ENCODE measurements at places on chromosomes 12 and 14.

- DNase-seq: peak; percentile 26
Observed at GRCh38 chr12:4356041-4356327, 23.5 kb downstream of the FGF23 start.

DNA sequence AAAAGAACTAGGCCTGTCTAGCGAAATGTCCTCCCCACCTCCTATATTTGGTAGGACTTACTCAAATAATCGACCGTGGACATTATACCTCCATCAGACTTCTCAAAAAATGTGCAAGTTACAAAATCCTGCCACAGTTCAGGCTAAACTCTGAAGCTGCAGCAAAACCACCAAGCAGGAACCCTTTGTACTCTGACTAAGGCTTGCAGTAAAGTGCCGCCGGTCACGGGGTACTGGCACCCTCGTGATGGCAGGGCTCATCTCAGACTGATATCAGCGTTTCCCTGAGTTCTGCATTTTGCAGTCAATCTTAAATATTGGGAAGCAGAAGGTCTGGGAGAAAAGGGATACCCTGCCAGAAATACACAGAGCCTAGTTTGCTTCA lies 17.1 kb downstream of the SLC11A2 start:
- no peak for DNase-seq

DNA sequence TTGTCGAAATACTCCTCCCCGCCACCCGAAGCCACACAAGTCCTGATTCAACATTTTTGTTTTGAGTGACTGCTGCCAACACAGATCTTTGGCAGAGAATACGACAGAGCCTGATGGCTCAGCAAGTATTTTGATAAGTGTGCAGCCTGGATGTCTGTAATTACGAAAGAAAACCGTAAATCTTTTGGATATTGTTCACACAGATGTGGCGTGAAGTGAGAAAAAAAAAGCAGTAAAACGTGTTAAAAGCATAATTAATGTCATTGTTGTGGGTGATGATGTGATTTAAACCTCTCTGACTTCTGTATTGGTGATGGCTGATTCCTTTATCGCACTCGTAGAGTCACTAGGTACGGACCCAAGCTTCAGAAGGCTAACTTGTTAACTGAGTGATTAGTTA lies 98.7 kb downstream of the PHETA1 start:
- DNase-seq: no peak

DNA sequence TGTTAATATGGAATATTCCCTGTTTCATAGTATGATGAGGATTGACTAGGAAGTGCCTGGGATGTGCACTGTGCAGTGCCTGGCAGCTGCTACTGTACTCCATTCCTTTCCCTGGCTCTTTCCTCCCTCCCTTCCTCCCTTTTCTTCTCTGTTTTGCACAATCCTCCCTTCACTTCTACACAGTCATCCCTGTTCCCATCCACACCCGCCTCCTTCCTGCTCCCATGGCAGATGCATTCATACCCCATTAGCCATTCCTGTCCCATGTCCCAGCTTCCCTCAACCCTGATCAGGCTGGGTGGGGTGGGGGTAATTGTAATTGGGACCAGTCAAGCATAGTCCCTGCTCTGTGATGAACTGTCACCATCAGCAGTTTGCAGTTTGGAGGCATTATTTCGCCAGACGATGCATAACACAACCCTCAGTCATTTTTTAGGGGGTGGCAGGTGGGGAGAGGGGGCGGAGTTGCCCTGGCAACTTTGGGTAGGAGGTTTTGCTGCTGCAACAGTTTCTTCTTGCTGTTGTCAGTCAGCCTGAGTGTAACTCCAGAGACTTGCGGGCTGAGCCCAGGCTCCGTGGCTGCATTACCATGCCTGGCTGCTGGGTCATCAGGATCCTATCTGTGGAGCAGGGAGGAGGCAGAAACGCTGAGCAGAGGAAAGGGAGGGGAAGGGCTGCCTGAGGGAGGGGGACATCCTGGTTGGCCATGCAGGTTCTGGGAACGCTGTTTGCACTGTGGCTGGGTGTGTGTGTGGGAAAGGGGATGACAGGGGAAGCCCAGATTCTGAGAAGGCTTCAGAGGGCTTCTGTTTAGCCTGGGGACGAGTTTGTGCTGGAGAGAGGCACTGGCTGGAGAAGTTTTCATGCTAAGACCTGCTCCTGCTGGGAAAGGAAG lies 4.1 kb upstream of the KRT84 start:
- DNase-seq: no peak

DNA sequence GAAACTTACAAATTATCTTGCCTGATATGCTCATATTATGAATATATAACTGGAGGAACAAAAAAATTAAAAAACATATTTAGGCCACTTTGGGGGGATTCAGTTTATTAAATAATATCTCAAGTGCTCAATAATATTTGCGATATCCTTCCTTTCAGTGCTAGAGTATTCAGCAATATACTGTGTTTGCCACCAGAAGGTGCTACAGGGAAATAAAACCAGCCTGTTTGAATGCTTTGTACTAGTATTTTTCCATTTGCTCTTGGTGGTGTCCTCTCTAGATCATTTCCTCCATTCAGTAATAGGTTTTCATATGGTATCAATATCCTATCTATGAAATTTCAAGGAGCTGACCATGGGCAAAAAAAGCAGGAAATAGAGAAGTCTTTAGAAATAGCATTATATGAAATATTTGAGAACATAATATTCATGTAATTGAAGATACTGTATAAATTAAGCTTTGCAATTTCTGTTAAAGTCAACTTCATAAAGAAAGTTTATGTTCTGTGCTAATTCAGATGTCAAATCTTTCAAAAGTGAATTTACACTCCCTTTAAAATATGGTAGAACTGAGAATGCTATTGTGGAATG lies 106.2 kb upstream of the NAV3 start:
- DNase-seq: peak; percentile 28

DNA sequence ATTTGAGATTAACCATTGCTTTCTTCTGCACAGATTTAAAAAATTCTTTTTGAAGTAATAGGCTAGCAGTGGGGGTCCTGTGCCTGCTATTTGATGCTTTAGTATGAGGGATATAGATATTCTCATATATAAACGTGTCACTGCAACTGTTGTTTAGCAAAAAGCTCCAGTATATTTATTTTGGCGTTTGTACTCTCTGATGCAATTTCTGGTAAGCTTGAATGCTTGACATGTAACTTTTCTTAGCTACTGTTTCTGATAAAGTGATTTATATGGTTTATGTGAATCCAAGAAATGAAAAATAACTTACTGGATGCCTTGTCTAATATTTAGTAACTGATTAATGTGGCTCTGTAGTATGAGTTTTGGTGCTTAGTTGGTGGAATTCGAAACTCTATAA lies 77.1 kb downstream of the TTLL5 start:
- no peak for DNase-seq

- DNase-seq: no peak
Observed at GRCh38 chr12:28851781-28852180, 297.3 kb upstream of the FAR2 start.

- peak; percentile 45 for DNase-seq
Observed at GRCh38 chr12:19530637-19531023, 91.3 kb downstream of the AEBP2 start.

- DNase-seq: no peak
Observed at GRCh38 chr14:50667684-50667995, 466 bp downstream of the SAV1 start.

- no peak for DNase-seq
Observed at GRCh38 chr14:91870001-91870400, 2.7 kb upstream of the TC2N start.

- no peak for DNase-seq
Observed at GRCh38 chr14:48744202-48744601, 842.0 kb downstream of the RPS29 start.
